Effector memory CD4-positive, alpha-beta T cell (primary cell): ENCODE measurements at places on chromosomes 12 and 14.

DNA sequence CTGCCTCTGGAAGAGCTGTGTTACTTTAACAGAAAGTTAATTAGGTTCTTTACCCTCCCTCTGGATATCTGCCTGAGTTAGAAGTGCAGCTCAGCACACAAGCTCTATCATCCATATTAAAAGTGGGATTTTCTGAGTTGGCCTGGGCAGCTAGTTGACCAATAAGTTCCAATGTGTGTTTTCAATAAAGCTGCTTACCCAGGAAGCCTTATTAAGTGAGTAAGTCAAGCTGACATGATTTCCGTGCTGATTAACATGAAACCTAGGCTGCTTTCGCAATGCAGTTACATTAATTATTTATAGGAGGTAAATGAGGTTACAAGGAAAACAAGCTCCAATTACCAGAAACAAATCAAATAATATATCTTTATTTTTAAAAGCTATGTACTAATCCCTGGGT is 4.8 kb downstream of the NEUROD4 start:
- H3K4me1 ChIP-seq: no peaks in the 10 kb centered on the region
- H3K27ac ChIP-seq: no peak overlapping the region
- H3K27me3 ChIP-seq: peaks cover 8% of the 10 kb centered on the region
- H3K36me3 ChIP-seq: no peaks in the 10 kb centered on the region
- no peak for DNase-seq

- H3K27ac ChIP-seq: no peak overlapping the region
- peaks cover 5% of the 10 kb centered on the region for H3K4me1 ChIP-seq
- no peak for DNase-seq
- H3K27me3 ChIP-seq: no peaks in the 10 kb centered on the region
Measured at GRCh38 chr14:55073856-55074255, 22.4 kb downstream of the MAPK1IP1L start.

GRCh38 chr14:75303381-75303789 is 24.8 kb downstream of the FOS start:
- no peak overlapping the region for H3K27ac ChIP-seq
- H3K36me3 ChIP-seq: no peaks in the 10 kb centered on the region

- peaks cover 5% of the 10 kb centered on the region for H3K4me1 ChIP-seq
- H3K27ac ChIP-seq: no peak overlapping the region
- no peaks in the 10 kb centered on the region for H3K36me3 ChIP-seq
Measured at GRCh38 chr12:51949342-51950030, 2.0 kb upstream of the ACVR1B start.

DNA sequence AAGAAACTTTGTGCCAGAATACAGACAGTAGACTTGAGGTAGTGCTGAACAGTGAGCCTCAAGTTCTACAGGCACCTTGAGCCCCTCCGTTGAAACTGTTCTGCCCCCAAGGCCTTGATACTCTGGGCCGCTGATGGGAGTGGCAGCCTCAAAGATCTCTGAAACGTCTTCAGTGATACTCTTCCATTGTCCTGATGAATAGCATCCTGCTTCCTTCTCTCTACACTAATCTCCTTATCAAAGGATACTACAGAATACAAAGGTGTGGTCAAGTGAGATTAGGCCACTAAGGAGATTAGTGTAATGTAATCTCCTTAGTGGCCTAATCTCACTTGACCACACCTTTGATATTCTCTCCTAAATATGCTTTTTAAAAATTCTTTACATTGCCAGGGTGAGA is 419.8 kb upstream of the SEL1L start:
- H3K27ac ChIP-seq: no peak overlapping the region
- H3K4me3 ChIP-seq: no peak overlapping the region
- no peaks in the 10 kb centered on the region for H3K27me3 ChIP-seq
- no peaks in the 10 kb centered on the region for H3K36me3 ChIP-seq
- no peak for DNase-seq

DNA sequence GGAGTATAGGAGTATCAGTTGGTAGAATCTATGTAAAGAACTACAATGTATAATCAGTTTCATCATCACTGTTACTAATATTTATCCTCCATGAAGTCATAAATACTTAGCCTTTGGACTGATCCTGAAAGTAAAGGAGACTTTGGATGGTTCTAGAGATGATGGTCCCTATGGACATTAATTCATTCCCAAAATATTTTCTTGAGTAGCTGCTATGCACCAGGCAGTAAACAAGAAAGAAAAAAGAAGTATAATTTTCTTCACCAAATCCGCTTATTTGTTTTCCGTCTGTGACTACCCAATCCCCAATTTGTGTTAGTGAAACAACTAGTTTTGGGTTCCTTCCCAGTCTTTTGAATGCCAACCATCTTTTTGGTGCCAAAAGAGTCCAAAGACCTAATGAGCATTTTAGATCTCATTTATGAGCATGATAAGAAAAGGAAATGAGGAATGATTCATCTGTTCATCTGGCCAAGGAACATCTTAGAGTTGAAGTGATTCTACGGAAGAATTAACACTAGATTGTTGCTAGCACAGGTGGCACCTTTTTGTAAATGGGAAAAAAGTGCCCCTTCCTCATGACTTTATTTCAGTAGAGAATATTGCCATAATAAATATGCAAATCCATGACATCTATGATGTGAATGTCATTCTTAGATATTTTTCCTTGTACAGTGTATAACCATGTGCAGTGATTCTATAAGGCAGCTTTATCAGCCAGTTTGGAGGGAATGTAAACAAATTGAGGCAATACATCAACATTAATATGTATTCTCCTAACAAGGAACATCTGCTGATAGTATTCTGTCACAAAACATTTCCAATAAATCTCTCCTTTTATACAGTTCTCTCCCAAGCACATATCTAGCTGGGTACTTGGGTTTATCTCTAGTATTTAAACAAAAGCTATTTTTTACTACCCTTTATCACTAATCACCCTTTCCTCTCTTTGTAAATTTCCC is 85.1 kb upstream of the CCDC91 start:
- H3K4me1 ChIP-seq: no peaks in the 10 kb centered on the region
- no peaks in the 10 kb centered on the region for H3K27me3 ChIP-seq
- no peak overlapping the region for H3K4me3 ChIP-seq
- no peaks in the 10 kb centered on the region for H3K36me3 ChIP-seq

DNA sequence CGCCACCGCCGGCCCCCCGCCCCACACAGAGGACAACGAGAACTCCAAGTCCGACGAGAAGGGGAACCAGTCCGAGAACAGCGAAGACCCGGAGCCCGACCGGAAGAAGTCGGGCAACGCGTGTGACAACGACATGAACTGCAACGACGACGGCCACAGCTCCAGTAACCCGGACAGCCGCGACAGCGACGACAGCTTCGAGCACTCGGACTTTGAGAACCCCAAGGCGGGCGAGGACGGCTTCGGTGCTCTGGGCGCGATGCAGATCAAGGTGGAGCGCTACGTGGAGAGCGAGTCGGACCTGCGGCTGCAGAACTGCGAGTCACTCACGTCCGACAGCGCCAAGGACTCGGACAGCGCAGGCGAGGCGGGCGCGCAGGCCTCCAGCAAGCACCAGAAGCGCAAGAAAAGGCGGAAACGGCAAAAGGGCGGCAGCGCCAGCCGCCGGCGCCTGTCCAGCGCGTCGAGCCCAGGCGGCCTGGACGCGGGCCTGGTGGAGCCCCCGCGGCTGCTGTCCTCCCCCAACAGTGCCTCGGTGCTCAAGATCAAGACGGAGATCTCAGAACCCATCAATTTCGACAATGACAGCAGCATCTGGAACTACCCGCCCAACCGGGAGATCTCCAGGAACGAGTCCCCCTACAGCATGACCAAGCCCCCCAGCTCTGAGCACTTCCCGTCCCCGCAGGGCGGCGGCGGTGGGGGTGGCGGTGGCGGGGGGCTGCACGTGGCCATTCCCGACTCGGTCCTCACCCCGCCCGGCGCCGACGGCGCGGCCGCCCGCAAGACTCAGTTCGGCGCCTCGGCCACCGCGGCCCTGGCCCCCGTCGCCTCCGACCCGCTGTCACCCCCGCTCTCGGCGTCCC is 150.9 kb downstream of the EGLN3 start:
- DNase-seq: no peak
- H3K27me3 ChIP-seq: peaks cover 8% of the 10 kb centered on the region
- H3K4me1 ChIP-seq: no peaks in the 10 kb centered on the region
- H3K4me3 ChIP-seq: no peak overlapping the region
- H3K36me3 ChIP-seq: no peaks in the 10 kb centered on the region

- H3K36me3 ChIP-seq: no peaks in the 10 kb centered on the region
- peak overlapping the region; percentile 27 for H3K4me3 ChIP-seq
- no peaks in the 10 kb centered on the region for H3K27me3 ChIP-seq
- no peak for DNase-seq
Measured at GRCh38 chr12:120249875-120250795, 15.4 kb downstream of the PXN start.
